Cardiac muscle cell (in vitro differentiated cells and primary cell): ENCODE measurements at places on chromosomes 3 and 15.
A peak's percentile ranks its signal among the peaks of the same experiment; 100 is the strongest.

GRCh38 chr3:10366651-10367101, 45.8 kb upstream of the SEC13 start:
- DNase-seq = peak; percentile 97

- DNase-seq = peak; percentile 69
Measured at GRCh38 chr3:139121513-139122220, 77.0 kb upstream of the PRR23C start.

DNA sequence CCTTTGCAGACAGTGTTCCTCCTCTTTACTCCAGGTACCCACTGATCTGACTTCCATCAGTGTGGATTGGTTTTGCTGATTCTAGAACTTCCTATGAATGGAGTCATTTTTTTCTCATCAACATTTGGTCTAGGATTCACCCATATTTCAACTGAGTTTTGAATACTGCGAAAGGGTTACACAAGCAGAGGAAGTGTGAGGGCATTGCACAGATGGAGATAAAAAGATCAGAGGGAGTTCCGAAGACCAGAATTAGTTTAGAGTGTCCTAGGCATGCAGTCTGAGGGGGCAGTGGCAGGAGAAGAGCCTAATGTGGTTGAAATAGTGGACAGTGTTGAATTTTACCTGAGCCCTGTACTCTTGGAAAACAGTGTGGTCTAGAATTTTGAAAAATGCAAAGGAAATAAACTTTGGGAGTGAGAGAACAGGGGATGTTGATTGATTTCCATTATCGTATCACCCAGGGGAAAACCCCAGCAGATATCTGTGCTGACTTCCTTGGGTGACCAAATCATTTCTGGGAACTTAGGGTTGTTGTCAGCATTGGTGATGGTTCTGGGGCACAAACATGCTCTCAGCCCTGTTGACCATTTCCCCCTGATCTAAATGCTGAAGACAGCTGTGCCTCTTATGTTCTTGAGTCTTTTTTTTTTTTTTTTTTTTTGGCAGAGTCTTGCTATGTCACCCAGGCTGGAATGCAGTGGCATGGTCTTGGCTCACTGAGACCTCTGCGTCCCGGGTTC, 327.4 kb upstream of the LRRFIP2 start:
- DNase-seq = no peak

DNA sequence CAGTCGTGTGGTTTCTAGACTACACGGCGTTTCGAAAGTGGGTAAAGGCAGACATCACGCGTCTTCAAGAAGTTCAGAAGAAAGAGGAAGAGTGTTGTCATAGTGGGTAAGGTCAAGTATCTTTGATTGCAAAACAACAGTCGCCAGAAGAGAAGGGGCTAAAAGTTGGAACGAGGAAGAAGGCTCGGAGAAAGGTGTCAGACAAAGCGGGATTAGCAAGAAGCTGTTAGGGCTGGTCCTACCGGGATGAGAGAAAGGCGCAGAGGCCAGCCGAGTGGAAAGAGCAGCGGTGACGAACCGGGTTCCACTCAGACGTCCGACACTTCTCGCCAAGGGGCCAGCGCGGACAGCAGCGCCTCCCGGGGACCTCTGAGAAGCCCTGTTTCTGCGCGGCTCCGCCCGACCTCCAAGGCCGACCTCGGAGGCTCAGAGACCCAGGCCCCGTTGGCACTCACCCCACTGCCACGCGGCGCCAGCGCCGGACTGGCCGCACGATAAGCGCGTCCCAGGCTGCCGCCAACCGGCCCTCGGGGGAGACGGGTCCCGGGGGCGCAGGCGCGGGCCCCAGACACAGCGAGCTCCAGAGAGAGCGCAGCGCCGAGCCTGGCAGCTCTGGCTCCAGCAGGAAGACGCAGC, 436 bp downstream of the ADPGK start:
- peak; percentile 45 for DNase-seq

DNA sequence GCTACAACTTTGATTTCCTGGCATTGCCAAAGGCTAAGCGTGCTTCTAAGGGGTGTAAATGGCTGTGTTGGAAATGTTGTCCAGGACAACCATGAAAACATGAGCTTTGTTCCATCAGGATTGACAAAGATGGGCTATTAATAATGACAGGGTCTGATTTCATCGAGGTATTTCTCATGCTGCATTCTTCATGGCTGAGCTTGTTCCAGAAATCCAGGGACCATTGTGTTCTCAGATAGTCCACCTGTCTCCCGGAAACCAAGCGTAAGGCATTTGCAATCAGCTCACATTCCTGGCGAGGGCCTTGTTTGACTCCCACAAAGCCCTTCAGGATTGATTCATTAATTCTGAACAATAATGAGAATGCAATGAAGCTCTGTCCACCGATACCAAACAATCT, 111.3 kb downstream of the CD47 start:
- DNase-seq = no peak

DNA sequence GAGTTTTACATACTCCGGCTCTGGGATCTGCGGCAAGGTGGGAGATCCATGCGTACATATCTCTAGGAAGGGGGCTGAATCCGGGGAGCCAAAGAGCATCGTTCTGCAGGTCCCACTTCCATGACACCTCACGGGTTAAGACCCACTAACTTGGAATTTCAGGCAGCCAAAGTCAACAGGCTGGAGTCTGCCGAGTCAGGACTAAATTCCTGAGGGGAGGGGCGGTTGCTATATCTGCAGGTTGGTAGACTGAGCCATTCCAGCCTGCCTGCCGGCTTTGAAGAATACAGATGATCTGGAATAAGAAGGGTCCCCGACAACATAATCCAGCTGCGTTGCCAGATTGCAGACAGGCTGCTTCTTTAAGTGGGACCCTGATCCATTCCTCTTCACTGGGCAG, 65.4 kb upstream of the PEX5L start:
- DNase-seq = peak; percentile 61

GRCh38 chr3:131329774-131330173, 51.8 kb upstream of the NUDT16 start:
- DNase-seq = no peak

DNA sequence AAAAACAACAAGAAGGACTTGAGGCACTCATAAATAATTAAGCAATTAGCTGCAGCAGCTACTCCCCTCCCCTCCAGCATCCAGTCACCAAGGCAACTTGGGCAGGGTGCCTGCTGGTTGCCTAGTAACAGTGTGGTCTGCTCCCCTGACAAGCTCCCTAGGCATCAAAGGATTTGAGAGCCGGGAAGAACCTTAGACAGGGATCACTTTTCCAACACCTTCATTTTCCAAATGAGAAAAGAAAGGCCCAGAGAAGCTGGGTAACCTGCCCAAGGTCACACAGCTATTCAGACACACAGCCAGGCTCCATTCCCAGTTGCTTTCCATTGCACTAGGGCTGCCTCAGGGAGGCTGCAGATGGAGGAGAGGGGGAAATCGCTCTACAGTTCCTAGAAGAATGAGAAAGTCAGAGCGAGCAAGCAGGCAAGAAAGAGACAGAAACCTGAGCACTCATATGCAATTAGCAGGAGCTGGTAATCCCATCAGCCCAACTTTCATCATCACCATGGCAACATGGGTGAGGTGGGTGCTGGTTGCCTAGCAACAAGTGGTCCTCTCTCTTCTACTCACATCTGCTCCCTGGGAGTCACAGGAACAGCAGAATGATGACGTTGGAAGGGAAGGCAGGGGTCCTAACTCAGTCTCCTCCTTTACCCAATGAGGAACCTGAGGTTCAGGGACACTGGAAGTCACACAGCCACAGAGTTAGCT, 3.6 kb upstream of the EIF4E3 start:
- DNase-seq = no peak

DNA sequence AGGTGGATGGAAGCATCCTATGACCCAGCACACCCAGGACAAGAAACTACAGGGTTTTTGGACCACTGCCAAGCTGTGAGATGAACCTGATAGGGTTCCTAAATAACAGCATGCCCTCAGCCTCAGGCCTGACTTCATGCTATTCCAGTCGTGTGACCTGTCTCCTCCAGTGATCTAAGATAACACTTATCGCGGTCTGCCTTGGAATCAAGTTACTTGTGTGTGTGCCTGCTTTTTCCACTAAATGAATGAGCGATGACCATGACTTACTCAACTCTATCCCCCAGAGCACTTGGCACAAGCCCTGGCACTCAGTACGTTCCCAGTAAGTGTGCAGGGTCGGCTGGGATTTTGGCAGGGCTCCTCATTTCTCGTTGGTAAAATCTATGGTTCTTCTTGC, 172.7 kb upstream of the TP63 start:
- peak; percentile 33 for DNase-seq

DNA sequence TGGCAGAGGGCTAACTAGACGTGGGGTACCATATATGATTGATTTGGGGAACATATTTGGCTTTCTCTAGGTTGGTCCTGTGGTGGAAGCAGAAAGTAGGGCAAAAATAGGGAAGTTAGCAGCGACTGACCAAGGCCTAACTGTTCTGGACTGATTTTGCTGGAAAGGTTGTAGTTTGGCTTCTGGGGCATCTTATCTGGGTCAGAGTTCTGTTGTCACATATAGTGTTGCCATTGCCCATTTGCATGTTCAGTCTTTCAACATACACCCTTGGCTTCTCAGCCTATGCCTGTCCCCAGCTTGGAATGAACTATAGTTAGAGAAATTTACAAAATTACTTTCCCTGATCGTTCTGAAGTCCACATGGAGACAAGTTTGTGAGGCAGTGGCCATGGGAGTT, 426.5 kb downstream of the TBC1D5 start:
- DNase-seq = no peak

DNA sequence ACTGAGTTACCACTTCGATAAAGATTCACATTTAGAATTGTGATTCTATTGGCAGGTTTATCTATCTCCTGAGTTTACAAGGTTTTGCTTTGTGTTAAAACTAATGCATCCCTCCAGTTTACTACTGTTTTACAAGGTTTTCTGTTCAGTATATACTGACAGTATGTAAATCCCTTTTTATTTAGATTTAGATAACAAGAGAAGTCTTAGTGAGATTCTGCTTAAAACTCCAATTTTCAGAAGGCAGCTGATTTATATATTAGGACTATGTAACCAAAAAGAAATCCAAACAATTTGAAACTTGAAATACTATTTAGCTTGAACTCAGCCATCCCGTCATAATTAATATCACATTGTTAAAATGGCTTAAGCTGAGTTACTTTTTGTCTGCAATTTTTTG, 619.2 kb downstream of the NAALADL2 start:
- no peak for DNase-seq

- no peak for DNase-seq
Measured at GRCh38 chr3:94532951-94533350, 470.1 kb downstream of the NSUN3 start.

DNA sequence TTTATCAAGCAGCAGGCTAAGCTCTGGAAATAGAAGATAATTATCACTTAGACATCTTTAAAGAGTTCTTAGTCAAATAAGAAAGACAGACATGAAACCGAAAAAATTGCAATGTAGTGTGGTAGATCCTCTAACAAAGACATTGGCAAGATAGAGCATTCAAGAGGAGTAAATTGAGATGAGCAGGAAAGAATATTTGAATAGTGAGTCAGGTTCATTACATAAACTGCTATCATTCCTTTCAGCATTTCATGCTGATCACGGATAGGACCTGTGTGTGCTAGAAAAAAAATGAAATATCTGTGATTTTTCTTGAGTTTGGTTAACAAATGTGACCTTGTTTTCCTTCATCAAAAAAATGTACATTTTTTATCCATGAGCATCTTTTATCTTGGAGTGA, 460.9 kb downstream of the OTOL1 start:
- no peak for DNase-seq

- no peak for DNase-seq
Measured at GRCh38 chr3:188974856-188975599, 196.7 kb upstream of the TPRG1 start.

DNA sequence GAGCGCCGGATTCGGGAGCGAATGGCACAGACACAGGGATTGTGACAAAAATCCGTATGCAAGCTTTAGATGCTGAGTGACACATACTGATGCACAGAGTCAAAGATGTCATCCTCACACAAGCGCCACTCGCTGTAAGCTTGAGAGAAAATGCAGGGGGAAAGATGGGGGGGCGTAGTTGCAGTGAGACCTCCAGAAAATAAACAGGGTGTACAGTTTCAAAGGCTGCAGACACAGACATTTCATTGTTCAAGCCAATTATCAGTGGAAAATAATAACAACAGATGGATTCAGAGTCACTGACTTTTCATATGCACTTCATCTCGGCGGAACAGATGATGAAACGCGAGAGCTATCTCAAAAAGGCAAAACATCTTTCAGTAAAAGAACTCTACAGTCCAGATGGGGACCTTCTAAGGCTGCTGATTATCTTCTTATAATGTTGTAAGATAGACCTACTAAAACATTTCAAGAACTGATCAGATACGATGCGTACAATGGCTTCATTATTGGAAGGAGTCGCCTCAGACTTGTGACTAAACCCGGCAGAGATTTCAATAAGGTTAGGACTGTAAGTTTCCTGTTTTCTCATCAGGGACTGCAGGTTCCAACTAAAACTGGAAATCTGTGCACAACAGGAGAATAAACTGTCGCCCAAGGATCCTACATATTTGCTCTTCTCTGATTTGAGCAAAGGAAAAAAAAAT, 275.4 kb downstream of the FOXP1 start:
- DNase-seq = peak; percentile 53

- peak; percentile 62 for DNase-seq
Measured at GRCh38 chr3:114770874-114771273, 376.2 kb downstream of the ZBTB20 start.

- DNase-seq = no peak
Measured at GRCh38 chr3:101890716-101891115, 41.4 kb downstream of the NFKBIZ start.

DNA sequence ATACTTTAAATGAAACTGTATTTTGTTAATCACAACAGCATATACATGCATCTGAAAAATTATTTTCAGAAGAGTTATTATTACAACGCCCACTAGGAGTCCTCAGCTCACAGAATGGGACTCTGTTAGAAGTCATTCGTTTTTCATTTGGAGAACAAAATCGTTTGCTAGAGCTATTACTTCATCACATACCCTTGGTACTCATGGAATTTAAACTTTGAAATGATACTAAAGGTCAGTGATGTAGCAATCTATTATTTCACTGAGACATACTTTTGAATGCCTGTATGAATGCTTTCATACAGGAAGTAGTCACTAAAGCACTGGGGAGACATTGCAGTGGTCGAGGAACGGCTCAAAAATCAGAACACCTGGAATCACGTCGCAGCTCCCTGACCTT, 198.1 kb downstream of the MBNL1 start:
- peak; percentile 30 for DNase-seq

DNA sequence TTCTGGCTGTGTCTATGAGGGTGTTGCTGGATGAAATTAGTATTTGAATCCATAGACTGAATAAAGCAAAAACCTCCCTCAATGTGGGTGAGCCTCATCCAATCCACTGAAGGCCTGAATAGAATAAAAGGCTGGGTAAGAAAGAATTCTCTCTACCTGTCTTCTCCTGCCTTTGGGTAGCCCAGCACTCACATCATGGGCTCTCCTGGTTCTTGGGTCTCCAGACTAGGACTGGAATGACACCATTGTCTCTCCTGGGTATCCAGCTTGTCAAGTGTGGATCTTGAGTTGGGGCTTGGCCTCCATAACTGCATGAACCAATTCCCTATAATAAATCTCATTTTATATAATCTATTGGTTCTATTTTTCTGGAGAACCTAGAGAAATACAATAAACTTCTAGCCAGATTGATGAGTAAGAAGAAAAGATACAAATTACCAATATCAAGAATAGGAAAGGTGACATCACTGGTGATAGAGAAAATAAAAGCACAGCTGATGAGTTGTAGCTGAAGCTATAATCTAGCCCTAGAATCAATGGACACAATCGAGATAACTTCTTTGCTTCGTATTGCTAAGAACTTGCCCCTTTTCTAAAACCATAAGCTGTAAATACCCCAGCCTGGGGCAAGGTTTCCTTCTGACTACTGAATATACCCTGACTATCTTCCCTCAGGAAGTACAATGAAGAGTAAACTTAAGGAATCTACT, 106.4 kb downstream of the ANO10 start:
- no peak for DNase-seq
